ENCODE measurements at places on chromosomes 7 and 10. TPM values are rescaled to one million over a fixed set of nuclear protein-coding genes. Genes with fewer than 3 reads are reported as not detected.

PAPOLB gene
- total RNA-seq = 0.27 TPM

NEBL gene
- total RNA-seq = 9.7 TPM

GPR15LG gene
- not detected for total RNA-seq

MMD2 gene
- not detected for total RNA-seq

SYNPO2L gene
- total RNA-seq = 0.11 TPM

SMKR1 gene
- 0.50 TPM for total RNA-seq

TUBAL3 gene
- total RNA-seq = 0.15 TPM

IL15RA gene
- total RNA-seq = 2.2 TPM

GGCT gene
- total RNA-seq = 106 TPM

SEPHS1 gene
- total RNA-seq = 501 TPM

TMEM236 gene
- total RNA-seq = 0.04 TPM

GRCh38 chr7:150313870-150314269 is 9.3 kb upstream of the LRRC61 start:
- no peak for DNase-seq
- peaks cover under 1% of the 10 kb centered on the region for H3K36me3 ChIP-seq
- H3K4me1 ChIP-seq = peaks cover 39% of the 10 kb centered on the region

- no peak for DNase-seq
- no peak overlapping the region for H3K4me3 ChIP-seq
- H3K36me3 ChIP-seq = peaks cover 3% of the 10 kb centered on the region
- H3K27ac ChIP-seq = peak overlapping the region; percentile 14
- peaks cover 17% of the 10 kb centered on the region for H3K4me1 ChIP-seq
These were observed 25.0 kb downstream of the VTI1A start for GRCh38 chr10:112471878-112472487.

- H3K4me1 ChIP-seq = peaks cover 7% of the 10 kb centered on the region
- DNase-seq = no peak
These were observed 781.5 kb upstream of the POM121L12 start for GRCh38 chr7:52253953-52254352.

DNA sequence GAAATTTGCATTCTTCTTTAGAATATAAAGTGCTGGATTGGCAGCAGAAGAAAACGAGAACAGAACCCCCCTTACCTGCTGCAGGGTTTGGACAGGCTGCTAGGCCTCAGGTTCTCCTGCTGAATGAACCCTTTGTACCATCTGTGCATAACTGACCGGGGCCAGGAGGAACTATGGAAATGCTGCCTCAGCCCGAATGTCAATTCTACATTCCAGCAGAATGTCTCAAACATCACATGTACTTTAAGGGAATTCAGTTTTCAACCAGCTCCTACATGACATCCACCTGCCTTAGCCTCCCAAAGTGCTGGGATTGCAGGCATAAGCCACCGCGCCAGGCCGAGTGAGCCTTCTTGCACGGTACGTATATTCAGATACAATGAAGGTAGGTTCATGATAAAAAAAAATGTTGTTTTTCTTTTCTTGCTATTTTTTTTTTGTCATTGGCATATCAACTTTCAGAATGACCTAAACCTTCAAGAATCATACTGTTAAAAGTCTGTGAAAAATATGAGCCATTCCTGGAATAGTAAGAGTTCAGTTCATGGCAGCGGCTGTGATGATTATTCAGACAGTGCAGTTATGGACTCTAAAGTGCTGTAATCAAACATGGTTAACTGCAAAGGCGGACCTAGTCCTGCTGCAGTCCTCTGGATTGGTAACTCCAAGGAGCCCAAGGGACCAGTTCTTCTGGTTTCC is 84.4 kb upstream of the TNS3 start:
- H3K27ac ChIP-seq = no peak overlapping the region
- no peaks in the 10 kb centered on the region for H3K27me3 ChIP-seq
- no peak for DNase-seq
- H3K4me3 ChIP-seq = no peak overlapping the region
- H3K36me3 ChIP-seq = no peaks in the 10 kb centered on the region

DNA sequence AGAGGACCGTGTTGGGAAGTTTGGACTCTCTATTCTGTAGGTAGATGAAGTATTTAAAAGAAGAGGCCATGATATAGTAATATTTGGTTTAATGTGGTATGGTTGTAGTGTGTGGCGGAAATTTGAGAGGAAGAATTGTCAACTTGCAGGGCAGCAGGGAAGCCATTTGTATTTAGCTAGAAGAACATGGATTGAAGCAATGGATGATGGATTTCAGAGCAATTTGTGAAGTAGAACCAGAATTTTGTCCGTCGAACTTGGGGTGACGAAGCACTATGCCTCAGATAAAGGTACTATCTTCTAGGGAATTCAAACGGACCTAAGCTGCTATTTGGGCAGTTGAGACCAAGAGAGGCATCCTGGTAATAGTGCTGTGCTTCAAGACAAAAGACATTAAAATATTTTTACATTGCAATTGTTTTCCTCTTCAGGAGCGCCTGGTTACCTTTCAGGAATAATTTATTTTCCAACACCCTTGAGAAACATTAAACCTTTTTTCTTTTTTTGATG is 615 bp upstream of the WBP1L start:
- peaks cover 12% of the 10 kb centered on the region for H3K27me3 ChIP-seq
- H3K27ac ChIP-seq = peak overlapping the region; percentile 69
- peaks cover 45% of the 10 kb centered on the region for H3K4me1 ChIP-seq
- no peaks in the 10 kb centered on the region for H3K36me3 ChIP-seq
- H3K4me3 ChIP-seq = peak overlapping the region; percentile 98
- DNase-seq = no peak

- no peak overlapping the region for H3K27ac ChIP-seq
- H3K36me3 ChIP-seq = peaks cover 11% of the 10 kb centered on the region
- no peaks in the 10 kb centered on the region for H3K27me3 ChIP-seq
- H3K4me3 ChIP-seq = no peak overlapping the region
- no peak for DNase-seq
- peaks cover 5% of the 10 kb centered on the region for H3K4me1 ChIP-seq
These were observed 125.8 kb downstream of the ANKRD7 start for GRCh38 chr7:118350260-118350659.

- peak; percentile 79 for DNase-seq
- no peak overlapping the region for H3K4me3 ChIP-seq
- no peaks in the 10 kb centered on the region for H3K36me3 ChIP-seq
- H3K4me1 ChIP-seq = peaks cover 6% of the 10 kb centered on the region
- peaks cover 4% of the 10 kb centered on the region for H3K27me3 ChIP-seq
- H3K27ac ChIP-seq = no peak overlapping the region
These were observed 27.1 kb upstream of the TNRC18 start for GRCh38 chr7:5450549-5451327.

GRCh38 chr7:158327571-158328180 is 259.9 kb downstream of the PTPRN2 start:
- DNase-seq = no peak
- H3K27ac ChIP-seq = peak overlapping the region; percentile 28
- H3K4me1 ChIP-seq = peaks cover 29% of the 10 kb centered on the region
- H3K36me3 ChIP-seq = peaks cover 38% of the 10 kb centered on the region
- no peak overlapping the region for H3K4me3 ChIP-seq
- peaks cover 6% of the 10 kb centered on the region for H3K27me3 ChIP-seq

DNA sequence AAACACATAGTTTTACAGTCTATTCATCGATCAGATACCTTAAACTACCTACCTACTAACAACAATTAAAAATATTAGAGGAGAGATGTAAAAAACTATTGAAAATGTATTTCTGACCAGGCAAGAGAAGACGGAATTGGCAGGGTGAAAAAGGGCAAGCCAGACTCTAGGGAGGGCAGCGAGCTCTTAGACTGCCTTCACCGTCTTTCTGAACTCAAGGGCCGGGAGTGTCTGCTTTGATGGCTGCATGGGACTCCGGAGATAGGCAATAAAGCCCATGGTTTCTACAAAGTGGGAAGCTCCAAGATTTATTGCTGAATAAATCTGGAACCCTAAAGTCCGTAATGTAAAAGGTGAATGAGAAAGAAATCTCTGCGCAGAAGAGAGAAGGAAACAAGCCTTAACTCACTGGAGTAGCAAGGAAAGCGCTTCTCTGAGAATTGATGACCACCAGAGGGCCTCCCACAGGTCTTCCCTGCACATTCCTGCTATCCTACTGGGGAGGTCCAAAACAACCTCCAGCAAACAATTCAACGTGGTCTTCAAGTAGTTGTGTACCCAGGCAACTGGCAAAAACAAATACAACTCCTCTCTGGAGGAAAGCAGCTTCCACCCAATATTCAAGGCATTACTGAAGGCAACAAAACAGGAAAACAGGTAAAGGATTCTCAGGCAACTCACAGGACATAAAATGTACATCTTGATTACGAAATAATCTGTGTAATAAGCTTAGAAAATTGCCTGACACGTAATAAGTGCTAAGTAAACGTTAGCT is 181.3 kb downstream of the SDK1 start:
- H3K4me3 ChIP-seq = no peak overlapping the region
- DNase-seq = peak; percentile 64
- H3K4me1 ChIP-seq = peaks cover 9% of the 10 kb centered on the region
- H3K27me3 ChIP-seq = no peaks in the 10 kb centered on the region

DNA sequence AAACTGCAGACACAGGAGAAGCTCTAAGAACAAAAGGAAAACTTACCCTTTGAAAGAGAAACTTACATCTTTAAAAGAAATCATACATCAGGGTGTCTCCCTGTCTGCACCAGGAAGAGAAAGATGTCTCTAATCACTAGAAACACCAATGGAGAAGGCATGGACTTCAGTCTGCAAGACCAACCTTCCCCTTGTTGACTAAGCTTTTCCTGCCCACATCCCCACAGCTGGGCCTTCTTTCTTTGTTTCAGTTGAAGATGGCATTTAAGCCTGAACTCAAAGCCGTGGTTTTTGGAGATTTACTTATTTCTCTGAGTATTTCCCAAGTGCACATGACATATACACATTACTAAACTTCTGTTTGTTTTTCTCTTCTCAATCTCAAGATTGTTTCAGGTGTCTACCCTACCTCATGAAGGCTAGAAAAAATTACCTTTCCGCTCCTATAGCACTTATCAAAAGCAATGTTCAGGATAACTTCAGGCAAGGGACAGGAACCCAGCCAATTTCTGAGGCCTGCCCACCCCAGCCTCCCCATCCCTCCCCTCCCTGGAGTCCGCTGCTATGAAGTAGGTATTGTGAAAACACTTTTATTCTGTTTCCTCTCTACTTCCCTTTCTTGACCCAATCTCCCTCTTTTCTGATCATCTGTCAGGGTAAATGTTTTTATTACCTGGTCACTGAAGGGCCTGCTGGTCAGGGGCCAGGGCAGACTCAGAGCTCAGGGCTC is 2.8 kb upstream of the SLC29A3 start:
- H3K27me3 ChIP-seq = peaks cover 13% of the 10 kb centered on the region
- H3K4me3 ChIP-seq = no peak overlapping the region
- H3K36me3 ChIP-seq = no peaks in the 10 kb centered on the region
- DNase-seq = no peak
- H3K27ac ChIP-seq = no peak overlapping the region
- peaks cover 18% of the 10 kb centered on the region for H3K4me1 ChIP-seq

GRCh38 chr10:6778992-6779701 is 199.1 kb upstream of the PRKCQ start:
- peaks cover 29% of the 10 kb centered on the region for H3K27me3 ChIP-seq
- H3K27ac ChIP-seq = no peak overlapping the region
- no peak for DNase-seq
- peaks cover 5% of the 10 kb centered on the region for H3K36me3 ChIP-seq
- H3K4me3 ChIP-seq = no peak overlapping the region

DNA sequence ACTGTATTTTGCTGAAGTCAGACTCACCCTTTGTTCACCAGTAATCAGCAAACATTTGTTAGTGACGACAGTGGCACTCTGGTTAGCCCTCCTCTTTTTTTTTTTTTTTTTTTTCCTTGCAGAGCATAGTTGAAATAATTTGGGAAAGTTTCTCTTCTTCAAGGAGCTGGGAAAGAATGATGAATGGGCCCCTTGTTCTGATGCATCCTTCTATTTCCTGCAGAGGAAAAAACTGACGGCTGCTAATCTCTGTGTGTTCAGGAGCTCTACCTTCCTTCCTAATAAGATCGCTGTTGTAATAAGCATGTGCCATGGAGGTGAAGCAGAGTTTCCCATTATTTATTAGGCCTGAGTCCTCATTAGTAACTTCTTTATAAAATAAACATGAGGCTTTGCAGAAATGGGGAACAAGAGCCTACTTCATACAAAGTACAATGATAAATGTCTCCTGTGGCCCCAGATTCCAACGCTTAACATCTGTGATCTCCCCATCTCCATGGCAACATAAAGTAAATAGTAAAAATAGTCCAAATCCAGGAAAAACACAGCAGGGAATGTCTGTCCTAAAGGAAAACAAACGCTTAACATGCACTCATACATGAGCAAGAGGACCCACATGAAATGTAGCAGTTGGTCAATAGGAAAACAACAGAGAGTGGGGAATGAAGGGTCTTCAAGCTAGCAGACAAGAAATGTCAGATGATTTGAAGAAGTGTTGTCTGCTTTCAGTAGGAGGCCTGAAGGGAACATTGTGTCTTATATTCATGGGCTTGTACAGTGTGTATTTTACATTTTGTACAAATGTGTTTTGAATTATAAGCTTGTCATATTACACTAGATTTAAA is 59.1 kb upstream of the CALD1 start:
- no peak overlapping the region for H3K4me3 ChIP-seq
- H3K4me1 ChIP-seq = no peaks in the 10 kb centered on the region
- no peak for DNase-seq
- H3K27me3 ChIP-seq = no peaks in the 10 kb centered on the region

DNA sequence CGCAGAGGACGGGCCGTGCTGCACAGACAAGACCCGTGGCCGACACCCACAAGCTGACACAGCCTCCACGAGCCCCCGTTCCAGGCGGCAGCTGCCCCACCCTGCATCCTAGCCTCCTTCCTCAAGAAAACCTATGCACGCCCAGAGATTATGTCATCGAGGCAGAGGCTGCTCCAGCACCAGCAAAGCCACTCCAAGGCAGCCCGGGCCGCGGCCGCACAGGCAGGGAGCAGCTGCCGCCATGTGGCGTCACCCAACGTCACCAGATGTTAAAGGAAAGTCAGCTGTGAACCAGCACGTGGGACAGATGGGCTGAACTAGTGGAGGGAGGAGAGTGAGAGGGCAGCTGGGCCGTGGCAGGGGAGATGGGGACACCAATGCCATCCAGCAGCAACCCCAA is 59.8 kb downstream of the STK32C start:
- no peaks in the 10 kb centered on the region for H3K36me3 ChIP-seq
- no peak overlapping the region for H3K4me3 ChIP-seq
- H3K27ac ChIP-seq = no peak overlapping the region
- no peaks in the 10 kb centered on the region for H3K27me3 ChIP-seq
- H3K4me1 ChIP-seq = peaks cover 5% of the 10 kb centered on the region
- no peak for DNase-seq

All from WTC11 (cell line).